T-helper 9 cell (primary cell): ENCODE measurements at places on chromosomes 16 and 17.

- DNase-seq = no peak
These were observed at the start of gene MSLN for GRCh38 chr16:760545-761343. Gene MSLN (plus strand): TSS chr16:760734. CDS start chr16:762681, 1,947 bp downstream.

GRCh38 chr16:22327446-22327775 lies 30.2 kb downstream of the POLR3E start:
- no peak for DNase-seq

- DNase-seq = no peak
These were observed 6.8 kb downstream of the NAE1 start for GRCh38 chr16:66824006-66824405.

DNA sequence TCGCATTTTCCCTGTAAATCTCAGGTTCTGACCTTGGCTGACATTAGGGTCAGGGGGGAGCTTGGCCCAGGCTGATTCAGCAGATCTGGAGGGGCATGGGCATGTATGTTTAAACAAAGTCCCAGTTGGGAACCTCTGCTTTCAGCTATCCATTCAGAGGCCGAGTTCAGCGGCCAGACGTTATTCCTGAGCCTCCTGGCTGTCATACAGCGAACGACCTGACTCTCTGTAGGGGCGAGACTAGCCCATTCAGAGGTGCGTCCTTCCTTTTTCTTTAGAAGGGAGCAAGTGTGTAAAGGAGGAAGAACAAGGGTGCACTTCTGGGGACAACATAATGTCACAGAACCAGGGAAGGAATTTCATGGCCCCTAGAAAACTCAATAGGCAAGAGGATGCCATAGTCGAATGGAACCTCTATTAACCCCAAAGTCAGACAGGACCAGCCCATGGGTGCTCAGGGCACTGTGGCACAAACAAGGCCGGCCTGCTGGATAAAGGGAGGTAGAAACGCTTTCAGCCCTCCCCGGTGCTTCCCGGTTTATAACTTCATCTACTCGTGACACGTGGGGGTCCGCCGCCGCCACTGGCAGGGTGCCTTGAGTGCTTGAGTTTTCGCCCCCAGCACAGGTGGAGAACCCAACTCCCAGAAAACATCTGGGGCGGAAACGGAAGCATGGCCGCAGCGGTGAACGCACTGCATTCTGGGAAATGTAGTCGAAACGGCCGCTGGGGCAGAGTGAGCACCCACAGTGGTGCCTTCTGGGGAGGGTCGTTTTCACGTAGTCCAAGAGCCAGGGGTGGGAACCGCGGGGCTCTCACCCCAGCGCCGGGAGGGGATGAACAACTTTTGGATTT lies 33.2 kb upstream of the PLCG2 start:
- peak; percentile 63 for DNase-seq

- DNase-seq = no peak
These were observed 583 bp downstream of the ATXN2L start for GRCh38 chr16:28823291-28823872.
